ENCODE measurements at places on chromosomes 12 and 14.

GRCh38 chr12:16884056-16884455 is 278.1 kb upstream of the LMO3 start:
- DNase-seq = no peak

DNA sequence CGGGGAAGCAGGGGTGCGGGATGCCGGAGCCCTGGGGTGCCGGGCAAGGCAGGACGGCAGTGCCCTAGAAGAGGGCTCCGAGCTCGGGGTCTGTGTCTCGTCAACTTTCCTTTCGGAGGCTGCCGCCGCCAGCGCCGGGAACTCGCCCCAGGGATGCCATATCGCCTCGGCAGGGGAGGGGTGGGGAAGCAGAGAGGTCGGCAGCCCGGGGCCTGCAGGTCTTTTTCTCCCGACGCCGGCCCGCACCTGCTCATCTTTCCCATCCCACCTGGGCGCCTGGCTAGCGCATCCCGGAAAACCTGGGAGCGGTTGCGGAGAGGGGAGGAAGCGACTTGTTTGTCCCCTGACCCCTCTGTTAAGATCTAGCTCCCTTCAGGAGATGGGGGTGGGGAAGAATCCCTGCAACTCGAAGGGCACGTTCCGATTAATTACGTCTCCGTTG is 547 bp downstream of the CNTN1 start:
- no peak for DNase-seq

DNA sequence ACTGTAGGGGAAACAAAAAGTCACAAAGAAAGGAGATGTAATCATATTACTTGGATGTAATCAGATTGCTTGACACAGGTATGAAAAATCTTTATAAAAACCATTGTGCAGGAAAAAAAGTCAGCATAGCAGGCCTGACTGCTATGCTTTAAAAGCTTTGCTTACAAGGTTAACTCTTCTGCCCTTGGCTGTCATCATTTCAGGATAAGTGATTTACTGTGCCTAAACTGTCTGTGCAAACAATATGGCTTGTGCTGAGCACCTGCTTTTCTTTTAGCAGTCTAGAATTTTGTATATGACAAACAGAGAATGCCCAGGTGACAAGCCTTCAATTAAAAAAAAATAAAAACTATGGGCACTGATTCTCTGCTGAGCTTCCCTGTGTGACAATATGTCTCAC is 63.8 kb upstream of the PLEKHG7 start:
- DNase-seq = no peak

DNA sequence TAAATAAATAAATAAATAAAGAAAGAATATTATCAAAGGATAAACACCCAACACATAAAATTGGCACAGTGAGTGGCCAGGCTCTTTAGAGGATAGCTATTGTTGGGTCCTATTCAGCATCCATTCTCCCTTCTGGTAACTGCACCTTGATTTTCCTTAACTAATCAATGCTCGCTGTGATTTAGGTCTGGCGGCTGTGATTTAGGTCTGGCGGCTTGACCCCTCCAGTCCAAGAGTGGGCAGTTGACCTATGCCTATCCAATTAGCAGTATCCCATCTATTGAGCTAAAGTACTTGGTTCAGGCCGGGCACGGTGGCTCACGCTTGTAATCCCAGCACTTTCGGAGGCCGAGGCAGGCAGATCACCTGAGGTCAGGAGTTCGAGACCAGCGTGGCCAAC is 9.7 kb upstream of the SLC15A4 start:
- no peak for DNase-seq

DNA sequence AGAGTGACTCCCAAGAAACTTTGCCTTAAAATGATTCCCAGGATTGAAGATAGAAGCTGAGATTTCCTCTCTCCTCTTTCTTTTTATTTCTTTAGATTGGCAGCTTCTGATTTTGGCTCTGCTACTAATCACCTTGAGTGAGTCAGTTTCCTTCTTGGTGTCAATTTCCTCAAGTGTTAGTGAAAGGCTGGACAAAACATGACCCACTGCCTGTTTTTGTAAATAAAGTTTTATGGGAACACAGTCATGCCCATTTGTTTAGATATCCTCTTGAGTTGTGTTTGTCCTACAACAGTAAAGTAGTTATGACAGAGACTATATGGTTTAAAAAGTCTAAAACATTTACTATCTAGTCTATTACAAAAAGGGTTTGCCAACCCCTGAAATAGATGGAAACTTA is 227.2 kb upstream of the TBX3 start:
- no peak for DNase-seq

- no peak for DNase-seq
Observed at GRCh38 chr12:12336049-12336411, 14.0 kb downstream of the MANSC1 start.

GRCh38 chr14:69132513-69133181 is 20.3 kb downstream of the DCAF5 start:
- no peak for DNase-seq
